ENCODE measurements at places on chromosomes 5 and 9.

DNA sequence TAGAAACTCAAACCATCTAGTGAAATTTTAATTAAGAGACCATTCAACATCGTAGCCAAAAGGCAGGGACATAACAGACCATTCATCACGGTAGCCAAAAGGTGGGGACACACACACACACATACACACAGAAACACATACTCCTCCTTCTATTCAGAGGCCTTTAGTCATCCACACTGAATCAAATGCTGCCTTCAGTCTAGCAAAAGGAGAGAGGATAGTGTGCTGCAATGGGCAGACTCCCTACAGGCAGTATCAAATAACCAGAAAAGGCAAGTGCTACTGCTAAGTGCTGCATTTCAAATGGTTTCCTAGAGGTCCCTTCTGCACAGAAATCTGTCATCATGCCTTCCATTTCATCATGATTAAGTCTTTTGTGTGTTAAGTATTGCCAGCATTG lies 303.9 kb downstream of the TRIM32 start:
- DNase-seq = no peak

- no peak for DNase-seq
These were observed 72.4 kb upstream of the SNX2 start for GRCh38 chr5:122702524-122702875.

- DNase-seq = no peak
These were observed 38.0 kb downstream of the C9orf50 start for GRCh38 chr9:129582855-129583254.

GRCh38 chr5:148730270-148730669 lies 75.9 kb upstream of the HTR4 start:
- no peak for DNase-seq

GRCh38 chr5:95042037-95042436 lies 242.9 kb downstream of the MCTP1 start:
- DNase-seq = no peak

GRCh38 chr5:126471875-126472537 lies 48.8 kb downstream of the GRAMD2B start:
- no peak for DNase-seq

DNA sequence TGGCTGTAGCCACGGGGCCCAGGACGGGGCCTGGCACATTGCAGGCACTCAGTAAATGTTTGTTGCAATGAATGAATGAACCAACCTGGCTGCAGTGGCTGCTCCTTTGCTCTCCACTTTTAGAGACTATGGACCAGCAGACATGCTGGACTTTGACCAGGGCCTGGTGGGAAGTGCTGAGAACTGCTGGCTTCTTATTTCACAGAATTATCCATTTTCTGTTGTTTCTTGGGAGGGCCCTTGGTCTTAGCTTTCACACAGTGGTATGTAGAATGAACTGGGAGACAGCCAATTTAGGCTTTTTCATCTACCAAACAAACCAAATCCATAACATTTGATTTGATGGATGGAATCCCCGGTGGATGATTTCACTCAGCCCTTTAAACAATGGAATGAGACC lies 78.0 kb upstream of the LHFPL2 start:
- DNase-seq = no peak

GRCh38 chr5:72153551-72153950 lies 46.3 kb downstream of the MAP1B start:
- no peak for DNase-seq

GRCh38 chr5:154158379-154158737 lies 32.2 kb upstream of the GALNT10 start:
- DNase-seq = no peak

GRCh38 chr5:43804723-43805122 lies 201.7 kb downstream of the NNT start:
- no peak for DNase-seq

DNA sequence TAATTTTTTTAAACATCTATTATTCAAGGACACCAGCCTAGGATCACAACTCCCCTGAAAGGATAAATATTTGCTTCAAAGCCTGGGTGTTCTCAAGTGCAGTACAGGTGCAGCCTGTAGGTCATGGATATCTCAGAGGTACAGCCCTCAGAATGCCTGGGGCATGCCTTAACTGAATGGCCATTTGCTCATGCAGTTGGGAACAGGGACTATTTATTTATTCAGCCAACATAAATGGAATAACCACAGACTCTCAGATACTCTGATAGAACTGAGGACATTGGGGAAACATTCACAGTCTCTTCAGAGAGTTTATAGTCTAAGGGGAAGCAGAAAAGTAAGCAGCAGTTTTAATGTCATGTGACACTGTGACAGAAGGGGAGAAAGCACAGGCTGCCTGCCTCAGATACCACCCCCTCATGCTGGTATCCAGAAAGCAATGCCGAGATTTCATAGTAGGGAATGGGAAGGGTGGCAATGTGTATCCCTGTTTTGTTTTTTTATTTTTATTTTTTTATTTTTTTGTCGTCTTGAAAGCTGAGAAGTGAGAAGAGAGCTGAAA lies 112.6 kb downstream of the MACIR start:
- DNase-seq = no peak

GRCh38 chr5:67771221-67771620 lies 444.3 kb upstream of the PIK3R1 start:
- DNase-seq = no peak

GRCh38 chr9:1087120-1087881 lies 37.1 kb downstream of the DMRT2 start:
- DNase-seq = no peak

DNA sequence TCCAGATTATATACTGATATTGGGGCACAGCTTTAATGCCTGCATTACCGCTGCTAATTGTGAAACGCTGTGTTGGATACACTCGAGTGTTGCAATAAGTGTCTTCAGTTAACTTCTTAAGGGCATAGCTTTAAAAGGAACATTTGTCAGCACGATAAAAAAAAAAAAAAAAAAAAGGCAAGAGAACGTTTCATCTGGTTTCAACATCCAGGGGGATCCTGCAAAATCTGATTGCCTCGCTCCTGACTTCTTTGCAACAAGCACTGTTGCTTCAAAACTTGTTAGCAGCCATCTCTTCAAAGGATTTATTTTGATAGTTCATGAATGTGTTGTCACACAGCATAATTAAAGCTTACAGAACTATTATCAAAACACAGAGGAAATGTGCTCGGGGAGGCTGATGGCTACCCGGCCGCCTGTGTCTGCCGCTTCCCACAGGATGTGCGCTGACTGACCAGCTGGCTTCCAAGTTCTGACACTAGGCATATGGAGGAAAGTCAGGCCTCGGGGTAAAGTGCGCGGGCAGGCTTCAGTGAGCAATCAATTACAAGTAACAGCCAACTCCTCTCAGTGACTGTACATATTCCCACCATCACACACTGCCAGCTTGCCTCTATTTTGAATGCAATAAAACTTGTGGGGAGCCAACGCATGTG lies 77.7 kb downstream of the EBF1 start:
- no peak for DNase-seq

DNA sequence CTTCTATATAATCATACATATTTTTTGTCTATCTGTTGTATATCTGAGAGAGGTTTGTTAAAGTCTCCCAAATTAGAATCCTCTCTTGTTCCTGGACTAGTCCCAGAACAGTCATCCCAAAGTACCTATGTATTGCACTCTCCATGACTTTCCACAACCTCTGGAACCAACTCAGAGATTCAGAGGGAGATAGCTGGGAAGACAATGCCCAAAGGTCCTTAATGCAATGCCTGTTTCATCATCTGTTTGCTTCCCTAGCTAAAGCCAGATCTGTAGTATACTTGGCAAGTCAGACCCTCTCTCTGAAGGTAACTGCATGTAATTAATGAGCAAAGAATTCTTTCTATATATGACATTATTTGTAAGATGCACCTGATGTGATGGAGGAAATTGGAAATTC lies 89.4 kb downstream of the ZNF474 start:
- DNase-seq = no peak

DNA sequence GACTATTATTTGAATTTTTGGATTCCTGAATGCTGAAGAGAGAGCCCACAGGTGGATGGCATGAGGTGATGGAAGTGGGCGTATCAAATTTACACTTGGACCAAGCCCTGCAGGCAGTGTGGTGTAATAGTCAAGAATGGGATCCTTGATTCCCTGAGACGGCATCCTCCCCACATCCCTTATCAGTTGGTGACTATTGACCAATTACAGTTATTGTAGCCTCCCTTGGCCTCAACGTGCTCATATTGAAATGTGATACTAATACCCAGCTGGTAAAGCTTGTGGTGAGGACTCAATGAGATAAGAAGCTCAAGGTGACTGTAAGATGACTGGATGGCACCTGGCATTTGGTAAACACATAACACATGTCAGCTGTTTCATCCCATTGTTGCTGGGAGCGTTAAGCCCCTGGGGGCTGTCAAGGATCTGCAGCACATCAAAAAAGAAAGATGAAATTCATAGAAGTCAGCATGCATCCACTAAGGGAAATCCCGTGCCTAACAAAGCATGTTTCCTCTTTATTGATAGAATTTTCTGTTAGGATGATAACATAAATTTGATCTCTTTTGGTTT lies 65.6 kb upstream of the IRX2 start:
- no peak for DNase-seq

GRCh38 chr5:5883146-5883545 lies 460.7 kb downstream of the ICE1 start:
- DNase-seq = no peak

DNA sequence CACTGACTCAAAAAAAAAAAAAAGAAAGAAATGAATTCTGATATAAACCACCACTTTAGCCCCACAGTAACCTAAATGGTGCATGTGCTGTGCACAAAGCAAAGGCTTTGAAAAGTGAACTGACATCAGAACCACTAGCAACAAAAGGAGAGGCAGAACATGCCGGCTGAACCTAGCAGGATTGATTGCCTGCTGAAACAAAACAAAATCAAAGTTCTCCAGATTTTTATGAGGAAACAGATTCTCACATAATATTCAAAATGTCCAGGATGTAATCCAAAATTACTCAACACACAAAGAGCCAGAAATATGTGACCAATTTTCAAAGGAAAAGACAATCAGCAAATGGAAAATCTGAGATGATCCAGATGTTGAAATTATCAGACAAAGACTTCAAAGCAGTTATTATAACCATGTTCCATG lies 37.9 kb downstream of the UBTD2 start:
- DNase-seq = no peak

- peak; percentile 58 for DNase-seq
These were observed 1.0 kb downstream of the SET start for GRCh38 chr9:128689820-128690683.

GRCh38 chr5:31537349-31537748 lies 5.2 kb downstream of the C5orf22 start:
- no peak for DNase-seq

GRCh38 chr5:113336975-113337374 lies 97.8 kb downstream of the TSSK1B start:
- no peak for DNase-seq

DNA sequence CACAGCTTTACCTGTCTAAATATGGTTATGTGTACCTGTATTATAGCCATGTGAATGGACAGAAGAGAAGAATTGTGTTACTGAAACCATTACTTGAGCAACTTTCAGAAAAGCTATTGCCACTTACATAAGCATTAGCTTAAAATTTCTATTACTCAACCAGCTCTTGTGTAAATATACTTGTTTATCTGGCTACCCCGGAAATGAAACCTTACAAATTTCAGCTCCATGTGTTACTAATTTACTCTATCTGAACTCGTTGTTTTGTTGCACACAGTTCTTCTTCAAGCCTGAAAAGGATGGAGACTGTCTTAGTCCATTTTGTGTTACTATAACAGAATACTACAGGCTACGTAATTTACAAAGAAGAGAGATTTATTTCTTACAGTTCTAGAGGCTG lies 22.5 kb upstream of the ADAMTSL1 start:
- DNase-seq = no peak

DNA sequence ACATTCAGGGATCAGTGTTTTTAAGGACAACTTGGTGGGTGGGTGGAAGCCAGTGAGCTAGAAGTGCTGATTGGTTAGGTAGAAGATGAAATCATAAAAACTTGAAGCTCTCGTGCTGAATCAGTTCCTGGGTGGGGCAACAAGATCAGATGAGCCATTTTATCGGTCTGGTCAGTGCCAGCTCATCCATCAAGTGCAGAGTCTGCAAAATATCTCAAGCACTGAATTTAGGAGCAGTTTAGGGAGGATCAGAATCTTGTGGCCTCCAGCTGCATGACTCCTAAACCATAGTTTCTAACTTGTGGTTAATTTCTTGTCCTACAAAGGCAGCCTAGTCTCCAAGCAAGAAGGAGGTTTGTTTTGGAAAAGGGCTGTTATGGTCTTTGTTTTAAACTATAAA lies 166.4 kb downstream of the FAM170A start:
- DNase-seq = no peak

DNA sequence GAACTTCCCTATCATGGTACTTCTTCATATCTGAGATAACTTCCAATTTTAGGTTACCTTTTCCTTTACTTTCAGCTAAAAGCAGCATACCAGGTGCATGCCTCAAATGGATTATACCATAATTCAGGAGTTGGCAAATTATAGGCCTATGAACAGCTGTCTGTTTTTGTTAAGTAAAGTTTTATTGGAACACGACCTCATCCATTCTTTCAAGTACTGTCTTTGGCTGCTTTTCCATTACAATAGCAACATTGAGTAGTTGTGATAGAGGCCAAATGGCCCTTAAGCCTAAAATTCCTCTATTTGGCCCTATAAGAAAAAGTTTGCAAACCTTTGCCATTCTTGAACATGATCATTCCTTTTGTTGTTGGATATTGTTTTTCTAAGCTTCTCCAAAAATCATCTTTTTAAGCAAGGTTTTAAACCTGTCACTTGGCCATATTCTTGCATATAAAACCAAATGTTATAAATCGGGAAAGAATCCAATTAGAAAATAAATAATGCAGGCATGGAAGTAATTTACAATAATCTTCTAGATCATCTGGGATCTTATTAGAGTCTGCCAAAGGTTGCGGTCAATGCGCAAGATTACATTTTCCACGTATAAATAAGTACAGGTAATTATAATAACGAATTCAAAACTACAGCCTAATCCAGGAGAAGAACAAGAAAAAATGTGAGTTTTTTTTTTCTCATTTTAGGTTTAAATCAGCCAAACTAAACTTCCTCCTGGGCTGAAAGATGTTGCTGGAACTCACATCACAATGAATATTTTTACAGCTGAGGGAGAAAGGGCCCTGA lies 226.5 kb upstream of the ANKRD55 start:
- DNase-seq = no peak

Data from stimulated activated CD4-positive, alpha-beta T cell treated with anti-CD3 and anti-CD28 coated beads, Interleukin-4, amount 100 ng/mL, for 1 hour (primary cell).